ENCODE measurements at places on chromosomes 5 and 9.

GRCh38 chr5:157113002-157113401, 4.2 kb upstream of the HAVCR2 start:
- DNase-seq, result no peak

DNA sequence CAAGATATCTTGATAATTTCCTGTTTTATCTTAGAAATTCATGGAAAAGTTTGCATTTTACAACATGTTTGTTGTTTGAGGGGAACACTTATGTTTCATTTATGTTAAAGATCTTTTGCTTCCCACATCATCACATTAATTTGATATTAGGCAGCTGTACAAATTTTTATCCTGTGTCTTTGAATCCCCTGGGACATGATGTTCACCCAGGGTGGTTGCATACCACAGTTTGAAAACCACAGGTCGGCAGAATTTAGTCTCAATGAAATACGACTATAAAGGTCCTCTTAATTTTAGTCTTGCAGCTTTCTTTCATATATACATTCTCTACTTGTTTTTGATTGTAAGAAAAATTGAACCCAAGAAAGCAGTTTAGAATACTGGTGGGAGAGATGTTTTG, 3.7 kb downstream of the NAA35 start:
- DNase-seq, result no peak

DNA sequence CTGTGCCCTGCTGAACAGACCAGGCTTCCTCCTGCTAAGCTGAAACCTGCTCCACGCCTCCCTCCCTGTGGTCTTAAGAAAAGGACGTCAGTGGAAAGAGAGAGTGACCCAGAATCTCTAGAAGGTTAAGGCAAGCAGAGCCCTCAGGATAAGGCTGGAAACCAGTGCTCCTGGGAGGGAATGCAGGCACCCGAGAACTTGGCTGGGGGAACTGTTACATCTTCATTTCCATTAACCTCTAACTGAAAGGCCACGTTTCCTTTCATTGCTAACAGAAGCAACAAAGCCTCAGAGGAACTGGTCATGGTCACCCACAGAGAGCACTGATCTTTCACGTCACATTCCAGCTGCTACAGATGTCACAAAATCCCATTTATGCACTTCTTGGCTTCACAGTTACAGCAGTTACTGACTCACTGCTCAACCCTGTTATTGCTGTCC, 26.1 kb upstream of the AKNA start:
- DNase-seq, result no peak

- no peak for DNase-seq
Measured at GRCh38 chr9:90419221-90419851, 223.3 kb downstream of the DIRAS2 start.

GRCh38 chr5:35284364-35284763, 54.1 kb upstream of the PRLR start:
- no peak for DNase-seq

DNA sequence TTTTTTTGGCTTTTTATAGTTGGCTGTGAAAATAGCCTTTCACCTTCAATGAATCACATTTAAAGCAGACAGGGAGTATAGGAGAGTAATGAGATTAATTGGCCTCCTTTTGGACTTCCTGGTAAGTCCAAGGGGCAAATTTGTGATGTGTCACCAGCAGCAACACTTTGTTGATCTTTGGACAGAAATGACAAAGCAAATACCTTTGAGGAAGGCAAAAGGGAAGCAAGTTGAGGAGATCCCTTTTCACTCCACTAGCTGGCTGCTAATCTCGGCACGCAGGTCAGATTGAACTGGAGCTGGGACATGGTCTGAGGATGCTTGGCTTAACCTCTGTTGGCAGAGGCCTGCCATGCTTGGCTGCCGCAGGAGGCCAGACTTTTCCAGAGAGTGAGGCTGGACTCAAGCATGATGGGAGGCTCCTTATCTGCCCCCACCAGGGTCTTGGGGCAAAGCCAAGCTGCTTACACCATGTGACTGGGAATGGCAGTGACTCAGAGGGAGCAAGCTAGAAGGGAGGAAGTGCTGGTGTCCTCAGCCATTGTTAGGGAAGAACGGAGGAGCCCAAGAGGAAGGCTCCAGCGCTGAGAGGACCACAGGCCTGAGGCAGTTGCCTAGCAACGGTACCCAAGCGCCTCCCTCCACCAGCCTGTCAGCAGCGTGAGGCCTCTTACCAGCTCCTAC, 174.5 kb upstream of the MAP1B start:
- DNase-seq, result peak; percentile 58

- no peak for DNase-seq
Measured at GRCh38 chr5:1510631-1511030, 13.1 kb downstream of the LPCAT1 start.

- DNase-seq, result peak; percentile 84
Measured at GRCh38 chr9:68704814-68705530, at the start of gene PIP5K1B. Gene PIP5K1B, plus strand, starts transcription at chr9:68705240. Its CDS starts 117,375 bp downstream, at chr9:68822615.

GRCh38 chr9:8136477-8136876, 336.9 kb upstream of the DMAC1 start:
- no peak for DNase-seq

GRCh38 chr5:171395042-171395441, 7.4 kb downstream of the NPM1 start:
- no peak for DNase-seq

- DNase-seq, result no peak
Measured at GRCh38 chr5:108206707-108207106, 175.2 kb downstream of the FBXL17 start.

DNA sequence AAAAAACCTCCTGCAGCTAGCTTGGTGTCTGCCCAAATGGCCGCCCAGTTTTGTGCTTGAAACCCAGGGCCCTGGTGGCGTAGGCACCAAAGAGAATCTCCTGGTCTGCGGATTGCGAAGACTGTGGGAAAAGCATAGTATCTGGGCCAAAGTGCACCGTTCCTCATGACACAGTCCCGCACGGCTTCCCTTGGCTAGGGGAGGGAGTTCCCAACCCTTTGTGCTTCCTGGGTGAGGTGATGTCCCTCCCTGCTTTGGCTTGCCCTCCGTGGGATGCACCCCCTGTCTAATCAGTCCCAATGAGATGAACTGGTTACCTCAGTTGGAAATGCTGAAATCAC, 83.0 kb upstream of the JAK2 start:
- DNase-seq, result no peak

DNA sequence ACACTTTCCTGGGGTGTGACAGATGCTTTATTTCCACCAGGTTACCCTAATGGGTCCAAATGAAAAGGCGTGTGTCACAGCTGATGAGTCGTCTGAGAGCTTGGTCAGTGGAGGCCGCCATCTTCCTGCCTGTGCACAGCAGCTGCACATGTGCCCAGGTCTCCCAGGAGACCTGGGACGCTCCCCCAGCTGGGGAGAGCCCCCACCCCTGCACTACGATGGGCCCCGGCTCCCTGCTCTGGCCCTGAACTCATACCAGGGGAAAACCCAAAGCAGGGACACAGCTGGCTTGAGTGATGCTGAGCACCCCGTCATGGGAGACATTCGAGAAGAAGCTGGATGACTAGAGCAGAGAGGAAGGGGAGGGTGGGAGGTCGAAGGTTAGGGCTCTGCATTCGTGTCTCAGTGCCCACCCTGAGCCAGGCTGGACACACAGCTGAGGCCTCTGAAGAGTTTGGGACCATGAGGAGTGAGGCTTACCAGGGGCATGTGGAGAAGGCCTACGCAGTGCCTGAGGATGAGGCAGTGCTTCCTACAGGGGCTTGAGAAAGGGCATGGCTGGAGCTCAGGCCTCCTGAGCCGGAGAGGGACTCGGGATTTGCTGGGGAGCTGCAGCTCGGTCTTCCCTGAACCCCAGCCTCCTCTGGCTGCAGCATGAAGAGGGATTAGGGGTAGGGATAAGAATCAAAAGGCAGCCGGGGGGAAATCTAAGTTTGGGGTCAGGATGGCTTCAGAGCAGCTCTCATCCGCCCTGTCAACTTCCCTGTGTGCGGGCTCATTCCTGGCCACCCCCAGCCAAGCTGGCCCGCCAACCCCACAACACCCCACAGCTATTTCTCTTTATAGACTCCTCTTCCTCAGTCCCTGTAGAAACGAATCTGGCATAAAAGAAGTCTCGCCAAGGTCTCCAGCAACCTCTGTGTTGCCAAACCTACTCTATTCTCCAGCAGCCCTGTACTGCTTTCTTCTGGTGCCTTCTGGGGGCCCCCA, 42.2 kb upstream of the RNU6ATAC start:
- no peak for DNase-seq

DNA sequence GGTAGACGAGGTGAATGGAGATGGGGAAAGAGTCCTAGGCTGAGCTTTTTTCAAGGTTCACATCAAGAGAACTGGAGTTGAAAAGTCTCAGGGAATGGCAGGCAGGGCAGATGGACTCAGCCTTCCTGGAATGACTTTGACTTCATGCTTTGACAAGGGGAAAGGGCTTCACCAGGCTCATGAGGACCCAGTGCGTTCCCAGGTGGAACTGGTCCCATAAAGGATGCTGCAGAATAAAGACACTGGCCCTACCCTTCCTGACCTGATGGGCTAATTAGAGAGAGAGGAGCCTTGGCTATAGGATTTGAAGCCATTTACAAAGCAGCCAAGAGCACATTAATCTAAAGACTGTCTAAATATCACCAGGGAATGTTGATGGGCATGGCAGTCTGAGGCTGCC, 63.8 kb downstream of the IL31RA start:
- DNase-seq, result no peak

GRCh38 chr5:101326766-101327165, 423.7 kb upstream of the ST8SIA4 start:
- DNase-seq, result no peak

- DNase-seq, result no peak
Measured at GRCh38 chr5:544675-545355, 20.6 kb upstream of the SLC9A3 start.

DNA sequence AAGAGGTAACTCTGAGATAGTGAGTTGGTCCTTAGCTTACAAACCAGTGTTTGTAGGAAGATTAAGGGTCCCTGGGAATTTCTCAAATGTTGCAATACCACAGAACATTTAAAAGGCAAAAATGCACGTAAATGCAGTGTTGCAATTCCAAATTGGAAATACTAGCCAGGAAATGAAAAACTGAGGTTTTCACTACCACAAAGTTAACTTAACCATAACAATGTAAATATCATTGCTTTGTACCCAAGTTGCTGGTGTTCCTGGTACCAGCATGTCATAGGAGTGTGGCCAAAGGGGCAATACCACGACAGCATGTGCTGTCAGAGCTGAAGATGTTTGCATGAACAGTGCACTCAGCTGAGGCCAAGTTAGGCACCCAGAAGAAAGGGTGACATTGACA, 382.9 kb downstream of the GLIS3 start:
- DNase-seq, result peak; percentile 4

DNA sequence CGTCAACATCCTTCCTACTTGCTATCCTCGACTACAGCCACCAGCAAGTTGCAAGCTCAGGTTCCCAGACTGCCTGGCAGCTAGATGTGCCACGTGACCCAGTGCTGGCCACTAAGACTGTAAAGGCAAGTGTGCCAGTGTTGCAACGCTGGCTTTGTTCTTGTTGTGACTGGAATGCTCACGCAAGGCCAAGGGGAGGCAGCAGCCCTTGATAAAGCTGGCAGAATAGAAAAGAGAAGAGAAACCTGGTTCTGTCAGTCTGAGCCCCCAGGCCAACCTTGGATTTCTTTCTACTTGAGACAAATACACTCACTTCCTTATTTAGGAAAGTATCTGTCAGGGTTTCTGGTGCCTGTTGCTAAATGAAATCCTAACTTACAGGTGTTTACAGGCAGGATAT, 113.0 kb downstream of the KLHL3 start:
- DNase-seq, result peak; percentile 31

DNA sequence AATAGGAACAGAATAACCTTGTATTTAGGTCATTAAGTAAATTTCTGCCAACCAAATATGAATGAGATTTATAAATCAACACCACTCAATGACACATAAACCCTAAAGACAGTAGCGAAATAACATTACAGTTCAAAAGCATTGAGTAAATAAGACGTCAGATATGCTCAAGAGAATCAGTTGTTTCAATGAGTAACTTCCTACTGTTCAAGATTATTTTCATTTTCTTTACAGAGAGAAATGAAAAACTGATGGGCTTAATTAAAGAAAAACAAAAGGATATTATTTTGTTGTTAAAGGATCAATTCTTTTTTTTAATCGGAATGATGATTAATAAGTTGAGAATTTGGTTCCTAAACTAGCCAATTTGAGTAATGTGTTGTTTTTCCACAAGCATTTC, 150.1 kb downstream of the BNC2 start:
- DNase-seq, result no peak

DNA sequence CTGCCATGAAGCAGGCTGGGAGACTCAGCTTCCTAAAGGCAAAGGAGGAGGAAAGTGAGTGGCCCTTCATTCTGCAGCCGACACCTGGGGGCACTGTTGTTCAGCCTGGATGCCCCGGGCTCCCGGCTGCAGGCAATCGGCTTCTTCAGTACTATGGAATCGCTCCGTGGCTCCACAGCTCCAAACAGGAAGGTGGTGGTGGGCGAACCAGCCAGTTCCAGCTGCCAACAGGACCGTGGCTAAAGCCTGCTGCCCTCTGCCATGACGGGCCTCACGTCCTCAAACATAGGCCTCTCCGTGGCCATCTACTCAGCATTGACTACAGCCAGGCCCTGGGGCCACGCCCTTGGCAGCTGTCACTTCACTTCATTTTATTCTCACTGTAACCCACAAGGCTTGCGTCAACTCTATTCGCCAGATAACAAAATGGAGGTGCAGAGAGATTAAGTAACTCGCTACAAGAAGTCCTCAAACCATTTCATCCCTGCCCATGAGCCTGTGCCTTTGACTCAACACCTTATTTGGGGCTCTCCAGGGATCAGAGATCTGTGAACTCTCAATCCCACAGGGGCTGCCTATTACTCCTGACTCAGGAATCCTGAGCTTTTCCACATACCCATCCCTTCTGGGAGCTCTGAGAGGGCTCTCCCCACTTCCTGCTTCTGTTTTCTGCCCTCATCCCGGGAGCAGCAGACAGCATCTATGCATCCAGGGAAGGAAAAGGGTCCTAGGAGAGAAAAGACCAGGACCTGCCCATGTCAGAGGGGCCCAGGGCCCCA, 38.0 kb downstream of the PAX5 start:
- DNase-seq, result peak; percentile 86

GRCh38 chr5:91494447-91494996, 111.4 kb upstream of the ARRDC3 start:
- no peak for DNase-seq

DNA sequence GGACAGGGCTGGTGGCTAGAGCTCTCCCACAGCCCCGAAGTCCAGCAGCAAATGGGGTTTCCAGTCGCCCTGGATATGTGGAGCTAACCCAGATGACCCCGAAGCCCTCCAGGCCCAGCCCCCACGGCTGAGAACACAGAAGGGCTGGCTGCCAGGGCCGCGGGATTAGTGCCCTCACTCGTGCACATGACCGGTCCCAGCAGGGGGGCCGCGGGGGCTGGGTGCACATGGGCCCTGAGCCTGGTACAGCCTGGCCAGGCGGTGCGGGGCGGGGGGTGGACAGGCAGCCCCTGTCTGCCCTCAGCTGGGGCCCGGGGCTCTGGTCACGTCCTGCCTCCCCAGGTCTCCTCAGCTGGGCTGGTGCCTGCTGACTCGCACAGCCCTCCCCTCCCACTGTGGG, 5.9 kb downstream of the SSNA1 start:
- DNase-seq, result no peak

DNA sequence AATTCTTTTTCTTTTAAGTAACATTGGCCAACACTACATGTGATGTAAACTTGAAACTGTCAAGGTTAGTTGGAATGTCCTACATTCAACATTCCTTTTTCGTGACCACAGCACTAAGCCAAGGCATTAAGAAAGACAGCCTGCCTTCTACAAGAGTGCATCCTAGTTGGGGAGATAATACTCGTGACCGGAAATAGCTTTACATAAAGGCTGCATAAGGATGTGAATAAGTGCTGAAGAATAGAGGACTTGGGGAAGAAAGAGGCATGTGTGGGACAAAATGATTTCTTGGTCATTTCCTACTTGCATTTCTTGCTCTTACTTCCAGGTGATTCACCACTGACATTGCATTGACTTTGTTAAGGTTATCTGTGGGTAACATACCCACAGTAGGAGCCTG, 282.0 kb downstream of the DMRT2 start:
- no peak for DNase-seq
